Activated T-cell treated with anti-CD3 and anti-CD28 coated beads for 1 hour (primary cell): ENCODE measurements at places on chromosomes 2 and 18.

DNA sequence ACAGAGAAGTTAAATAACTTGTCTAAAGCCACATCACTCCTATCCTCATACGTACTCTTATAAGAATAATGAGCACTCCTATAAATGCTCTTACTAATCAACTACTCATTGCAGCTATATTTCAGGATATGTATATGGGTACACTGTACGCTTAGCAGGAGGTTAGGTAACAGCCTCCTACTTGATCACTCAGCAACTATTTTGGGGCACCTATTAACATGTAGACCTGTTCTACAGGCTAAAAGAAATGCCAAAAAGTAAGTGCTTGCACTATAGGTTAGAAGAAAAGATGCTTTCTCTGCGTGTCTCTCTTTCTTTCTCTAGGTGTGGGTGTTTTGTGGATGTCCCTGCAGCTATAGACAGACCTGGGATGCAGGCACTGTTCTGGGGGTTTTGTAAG, 83.1 kb downstream of the TMEM182 start:
- DNase-seq, result no peak

DNA sequence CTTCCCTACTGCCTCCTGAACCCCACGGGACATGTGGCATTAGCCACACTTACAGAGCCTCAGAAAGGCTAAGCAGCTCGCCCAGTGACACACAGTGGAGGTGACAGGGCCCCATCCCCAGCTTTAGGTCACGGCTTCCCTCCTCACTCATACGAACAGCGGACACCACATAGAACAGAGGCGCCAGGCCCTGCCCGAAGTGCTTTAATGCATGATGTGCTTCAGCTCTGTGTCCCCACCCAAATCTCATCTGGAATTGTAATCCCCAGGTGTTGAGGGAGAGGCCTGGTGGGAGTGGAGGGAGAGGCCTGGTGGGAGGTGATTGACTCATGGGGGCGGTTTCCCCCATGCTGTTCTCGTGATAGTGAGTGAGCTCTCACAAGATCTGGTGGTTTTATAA, 135.3 kb downstream of the PTGR3 start:
- no peak for DNase-seq

DNA sequence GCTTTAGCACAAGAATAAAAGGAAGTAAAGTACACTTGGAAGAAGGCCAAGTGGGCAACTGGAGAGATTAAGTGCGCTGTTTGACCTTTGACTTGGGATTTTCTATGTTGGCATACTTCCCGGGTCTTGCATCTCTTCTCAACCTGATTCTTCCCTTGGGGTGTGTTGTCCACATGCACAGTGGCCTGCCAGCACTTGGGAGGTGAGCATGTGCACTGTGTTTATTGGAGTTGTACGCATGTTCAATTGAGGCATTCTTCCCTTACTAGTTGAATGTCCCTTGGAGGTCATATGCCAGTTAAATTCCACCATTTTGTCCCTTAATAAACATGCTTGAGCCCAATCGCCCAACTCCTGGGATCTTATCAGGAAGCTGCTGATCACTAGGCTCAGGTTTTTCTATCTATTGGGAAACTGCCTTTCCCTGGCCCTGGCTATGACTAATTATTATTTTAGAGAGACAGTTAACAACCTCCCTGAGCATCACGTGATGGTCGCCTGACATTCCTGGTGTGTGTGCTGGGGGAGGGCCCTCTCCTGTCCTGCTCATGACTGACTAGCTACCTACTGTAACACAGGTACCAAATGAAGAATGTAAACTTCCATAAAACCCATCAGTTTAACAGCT, 62.5 kb upstream of the RAPGEF4 start:
- no peak for DNase-seq

DNA sequence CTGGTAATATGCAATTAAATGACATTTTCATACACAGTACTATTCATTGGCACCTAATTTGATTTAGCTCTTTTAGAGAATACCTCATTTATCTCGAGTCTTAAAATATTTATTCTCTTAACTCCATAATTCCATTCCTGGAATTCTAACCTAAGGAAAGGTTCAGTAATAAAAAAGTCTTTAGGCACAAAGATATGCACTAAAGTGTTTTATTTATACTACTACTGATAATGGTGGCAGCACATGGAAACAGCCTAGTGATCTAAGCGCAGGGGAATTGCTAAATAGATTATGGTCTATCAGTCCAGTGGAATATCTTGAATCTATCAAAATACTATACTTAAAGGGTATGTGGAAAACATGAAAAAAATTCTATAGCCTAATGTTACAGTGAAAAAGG, 142.5 kb upstream of the LTBP1 start:
- no peak for DNase-seq

DNA sequence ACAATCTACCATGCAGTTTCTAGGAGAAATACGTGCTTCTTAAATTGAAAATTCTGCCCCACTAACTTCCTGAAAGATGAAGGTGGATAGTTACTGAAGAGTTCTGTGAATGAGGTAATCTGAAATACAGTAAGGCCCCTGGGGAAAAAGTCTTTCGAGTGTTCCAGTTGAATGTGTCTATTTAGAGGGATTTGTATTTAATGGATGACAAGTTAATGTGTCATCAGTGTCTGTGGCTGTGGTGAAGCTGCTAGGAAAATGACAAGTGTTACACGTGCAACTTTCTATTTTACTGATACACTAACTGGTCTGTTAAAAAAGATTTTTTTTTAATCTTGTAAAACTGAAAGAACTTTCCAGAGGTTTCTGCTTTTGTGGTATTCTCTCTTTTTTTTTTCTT, 384.6 kb downstream of the STK39 start:
- no peak for DNase-seq

GRCh38 chr2:221267773-221268425, 304.2 kb downstream of the EPHA4 start:
- no peak for DNase-seq

DNA sequence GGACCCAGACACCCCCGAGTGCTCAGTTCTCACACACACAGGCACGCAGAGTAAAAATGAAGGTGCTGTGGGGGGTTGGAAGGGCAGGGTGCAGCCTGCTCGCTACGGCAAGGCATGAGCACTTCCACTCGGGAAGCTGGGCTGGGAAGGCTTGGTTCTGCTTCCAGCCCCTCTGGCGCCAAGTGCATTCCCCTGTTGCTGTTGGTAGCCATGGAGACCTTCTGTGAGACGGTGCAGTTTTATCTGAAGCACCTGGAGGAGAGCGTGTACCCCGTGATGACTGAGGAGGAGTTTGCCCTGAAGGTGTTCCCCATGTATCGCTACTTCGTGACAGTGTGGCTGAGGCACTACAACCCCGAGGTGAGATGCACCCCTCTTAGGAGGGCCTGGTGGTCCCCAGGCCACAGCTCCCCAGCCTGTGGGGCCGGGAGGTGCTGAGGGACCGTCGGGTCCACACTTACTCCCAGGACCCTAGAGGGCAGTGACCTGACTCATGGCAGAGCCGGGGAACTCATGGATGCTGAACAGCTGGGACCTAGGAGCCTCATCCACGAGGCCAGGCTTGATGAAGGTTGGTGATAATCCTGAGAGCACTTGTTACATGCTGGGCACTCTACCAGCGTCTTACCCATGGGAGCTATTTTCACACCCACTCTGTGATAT, 15.5 kb downstream of the MROH2A start:
- DNase-seq, result no peak

DNA sequence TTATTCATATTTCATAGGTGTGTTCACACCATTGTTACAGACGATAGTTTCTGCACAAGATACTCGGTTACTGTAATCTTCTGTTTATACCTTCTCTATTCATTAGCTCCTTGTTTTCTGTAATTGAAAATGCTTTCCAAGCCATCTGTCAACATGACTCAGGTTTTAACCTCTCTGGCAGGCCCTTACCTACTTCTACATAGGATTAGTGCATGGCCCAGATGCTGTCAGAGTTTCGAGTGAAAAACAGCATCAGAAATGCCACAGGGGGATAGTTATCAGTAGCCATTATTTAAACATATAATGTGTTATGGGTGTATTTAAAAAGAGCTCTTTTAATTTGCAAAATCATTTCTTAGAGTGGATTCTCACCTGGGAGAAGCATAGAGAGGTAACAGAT, 596.4 kb downstream of the FBXO15 start:
- DNase-seq, result no peak

DNA sequence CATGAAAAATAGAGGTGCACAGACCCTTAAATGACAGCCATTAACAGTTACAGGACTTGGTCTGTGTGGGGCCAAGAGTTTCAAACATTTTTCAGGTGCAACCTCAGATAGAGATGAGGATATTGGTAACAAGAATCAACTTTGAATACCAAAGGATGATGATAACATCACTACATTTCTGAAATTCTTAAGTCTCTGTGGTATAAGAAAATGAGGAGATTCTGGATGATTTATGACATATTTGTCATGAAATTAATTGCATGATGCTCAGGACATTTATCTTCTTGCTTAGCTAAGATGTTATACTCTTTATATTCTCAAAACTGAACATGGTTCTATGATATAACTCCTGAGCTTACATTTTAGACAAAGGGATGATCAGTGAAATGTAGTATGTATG, 471.8 kb upstream of the CWC22 start:
- no peak for DNase-seq

- no peak for DNase-seq
Measured at GRCh38 chr2:174554529-174555150, 43.0 kb downstream of the WIPF1 start.

GRCh38 chr2:4139731-4140130, 436.4 kb downstream of the DCDC2C start:
- DNase-seq, result no peak

DNA sequence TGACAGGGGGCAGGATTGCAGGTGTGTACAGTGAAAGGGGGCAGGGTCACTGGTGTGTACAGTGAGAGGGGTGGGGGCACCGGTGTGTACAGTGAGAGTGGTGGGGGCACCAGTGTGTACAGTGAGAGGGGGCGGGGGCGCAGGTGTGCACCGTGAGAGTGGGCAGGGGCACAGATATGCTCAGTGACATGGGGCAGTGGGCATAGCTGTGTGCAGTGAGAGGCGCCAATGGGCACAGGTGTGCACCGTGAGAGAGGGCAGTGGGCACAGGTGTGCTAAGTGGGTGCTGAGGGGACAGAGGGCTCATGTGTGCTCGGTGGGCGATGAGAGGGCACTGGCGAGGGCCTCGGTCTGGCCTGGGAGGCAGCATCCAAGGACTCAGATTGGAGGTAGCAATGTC, 63.0 kb downstream of the GREB1 start:
- DNase-seq, result no peak

DNA sequence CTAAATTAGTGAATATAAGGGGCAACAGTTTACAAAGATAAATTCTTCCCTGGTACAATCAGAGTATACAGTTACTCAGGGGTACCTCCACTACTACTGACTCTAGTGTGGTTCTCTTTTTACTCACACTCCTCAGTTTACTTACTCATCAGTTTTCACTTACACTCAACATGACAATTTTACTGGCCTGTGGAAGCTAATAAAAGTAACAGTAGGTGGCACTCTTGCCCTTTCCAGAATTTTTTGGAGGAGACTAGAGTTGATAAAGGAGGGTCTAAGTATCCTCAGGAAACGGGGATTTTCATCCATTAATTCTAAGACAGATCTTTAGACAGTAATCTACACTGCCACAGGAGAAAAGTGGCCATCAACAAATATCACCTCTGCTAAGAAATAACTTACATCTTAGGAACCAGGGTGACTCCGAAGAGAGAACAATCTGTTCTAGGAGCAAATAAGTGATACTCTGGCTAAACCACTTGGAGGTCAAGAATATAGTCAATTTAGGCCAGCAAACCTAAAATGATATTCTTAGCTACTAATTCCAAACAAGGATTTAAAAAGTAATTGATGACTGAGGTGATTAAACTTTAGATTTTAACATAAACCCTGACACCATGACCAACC, 61.3 kb downstream of the ATL2 start:
- no peak for DNase-seq

GRCh38 chr2:36123995-36124394, 231.6 kb upstream of the CRIM1 start:
- DNase-seq, result no peak

- no peak for DNase-seq
Measured at GRCh38 chr2:127158614-127159290, 51.8 kb upstream of the BIN1 start.

DNA sequence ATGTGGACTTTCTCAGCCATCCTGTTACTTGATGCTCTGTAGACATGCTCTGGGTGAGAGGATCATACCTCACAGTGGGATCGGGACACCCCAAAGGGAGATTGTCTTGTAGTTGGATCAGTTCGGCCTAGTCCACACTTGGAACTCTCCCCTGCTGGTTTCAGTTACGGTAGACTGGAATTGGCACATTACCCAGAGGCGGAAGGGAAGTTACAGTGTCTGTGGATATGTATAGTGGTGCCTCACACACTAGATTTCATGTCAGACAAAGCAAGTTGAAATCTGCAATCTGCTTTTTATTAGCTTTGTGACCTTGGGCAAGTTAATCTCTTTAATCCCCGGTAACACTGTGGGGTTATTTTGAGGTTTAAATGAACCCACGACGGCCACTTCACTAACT, 16.2 kb upstream of the CTAGE1 start:
- DNase-seq, result no peak

GRCh38 chr18:39260565-39260964, 1695.0 kb upstream of the CELF4 start:
- no peak for DNase-seq
